ENCODE measurements at places on chromosomes 2 and 18. TPM values are rescaled to one million over a fixed set of nuclear protein-coding genes. Genes with fewer than 3 reads are reported as not detected.

DNA sequence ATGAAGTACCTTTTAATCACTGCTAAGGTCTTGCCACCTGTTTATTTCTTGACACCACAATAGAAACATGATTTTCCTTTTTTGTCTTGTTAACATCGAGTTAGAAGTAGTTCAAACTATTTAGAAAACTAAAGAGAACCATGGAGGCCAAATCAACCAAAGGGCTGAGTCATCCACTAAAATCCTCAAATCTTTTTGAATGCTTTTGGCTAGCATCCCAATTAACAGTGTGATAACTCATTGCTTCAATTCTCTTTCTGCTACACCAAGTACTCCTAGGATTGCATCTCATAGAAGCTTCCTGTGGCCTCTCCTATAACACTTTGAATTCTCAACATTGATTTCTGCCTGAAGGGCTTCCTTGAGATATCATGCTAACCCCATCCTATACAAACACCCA is 159.9 kb upstream of the MMADHC start:
- peaks cover 11% of the 10 kb centered on the region for H3K4me1 ChIP-seq
- no peaks in the 10 kb centered on the region for H3K27me3 ChIP-seq
- no peak for DNase-seq
- no peaks in the 10 kb centered on the region for H3K36me3 ChIP-seq
- H3K27ac ChIP-seq = no peak overlapping the region

DNA sequence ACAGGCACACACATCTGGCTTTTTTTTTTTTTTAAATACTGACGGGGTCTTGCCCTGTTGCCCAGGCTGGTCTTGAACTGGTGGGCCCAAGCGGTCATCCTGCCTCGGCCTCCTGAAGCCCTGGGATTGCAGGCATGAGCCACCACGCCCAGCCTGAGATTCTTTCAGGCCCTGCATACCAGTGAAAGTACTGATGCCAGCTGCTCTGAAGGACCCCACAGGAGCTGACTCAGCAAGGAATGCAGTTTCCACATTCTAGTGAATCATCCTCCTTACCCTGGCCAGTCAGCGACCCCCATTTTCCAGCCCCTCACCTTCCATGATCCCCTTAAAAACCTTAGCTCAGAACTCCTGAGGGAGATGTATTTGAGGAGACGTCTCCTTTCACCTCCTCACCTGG is 5.8 kb upstream of the DTYMK start:
- DNase-seq = no peak
- no peaks in the 10 kb centered on the region for H3K4me1 ChIP-seq

Gene PEX13
- total RNA-seq = 32.0 TPM

DNA sequence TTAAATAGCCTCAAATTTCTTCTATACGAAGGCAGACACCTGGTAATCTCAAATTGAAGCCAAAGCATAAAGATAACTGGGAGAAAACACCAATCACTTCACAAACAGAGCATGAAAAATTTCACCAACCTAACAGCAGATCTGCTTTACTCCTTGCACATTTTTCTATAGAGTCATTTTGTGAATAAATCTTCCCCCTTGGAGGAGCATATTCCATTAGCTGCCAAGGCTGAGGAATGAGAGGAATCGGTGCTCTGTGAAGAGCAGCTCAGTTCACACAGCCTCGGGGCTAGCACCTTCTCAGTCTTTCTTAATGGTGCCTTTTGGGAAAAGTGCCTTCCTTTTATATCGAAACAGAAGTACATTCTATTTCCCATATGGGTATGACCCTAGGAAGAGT is 1313.7 kb upstream of the NRXN1 start:
- no peak overlapping the region for H3K27ac ChIP-seq
- no peak for DNase-seq
- no peaks in the 10 kb centered on the region for H3K27me3 ChIP-seq
- H3K4me1 ChIP-seq = no peaks in the 10 kb centered on the region
- H3K4me3 ChIP-seq = no peak overlapping the region

- H3K4me3 ChIP-seq = no peak overlapping the region
- peaks cover 7% of the 10 kb centered on the region for H3K4me1 ChIP-seq
- DNase-seq = no peak
- H3K27me3 ChIP-seq = no peaks in the 10 kb centered on the region
These were observed 23.7 kb downstream of the CCDC88A start for GRCh38 chr2:55395724-55396605.

Gene NEU2
- total RNA-seq = not detected

Gene CYP20A1
- total RNA-seq = 14.2 TPM

- H3K36me3 ChIP-seq = no peaks in the 10 kb centered on the region
- H3K4me1 ChIP-seq = no peaks in the 10 kb centered on the region
- no peak overlapping the region for H3K4me3 ChIP-seq
- no peak for DNase-seq
- no peak overlapping the region for H3K27ac ChIP-seq
- peaks cover 32% of the 10 kb centered on the region for H3K27me3 ChIP-seq
These were observed 202.4 kb downstream of the ARL6IP6 start for GRCh38 chr2:152920846-152921245.

DNA sequence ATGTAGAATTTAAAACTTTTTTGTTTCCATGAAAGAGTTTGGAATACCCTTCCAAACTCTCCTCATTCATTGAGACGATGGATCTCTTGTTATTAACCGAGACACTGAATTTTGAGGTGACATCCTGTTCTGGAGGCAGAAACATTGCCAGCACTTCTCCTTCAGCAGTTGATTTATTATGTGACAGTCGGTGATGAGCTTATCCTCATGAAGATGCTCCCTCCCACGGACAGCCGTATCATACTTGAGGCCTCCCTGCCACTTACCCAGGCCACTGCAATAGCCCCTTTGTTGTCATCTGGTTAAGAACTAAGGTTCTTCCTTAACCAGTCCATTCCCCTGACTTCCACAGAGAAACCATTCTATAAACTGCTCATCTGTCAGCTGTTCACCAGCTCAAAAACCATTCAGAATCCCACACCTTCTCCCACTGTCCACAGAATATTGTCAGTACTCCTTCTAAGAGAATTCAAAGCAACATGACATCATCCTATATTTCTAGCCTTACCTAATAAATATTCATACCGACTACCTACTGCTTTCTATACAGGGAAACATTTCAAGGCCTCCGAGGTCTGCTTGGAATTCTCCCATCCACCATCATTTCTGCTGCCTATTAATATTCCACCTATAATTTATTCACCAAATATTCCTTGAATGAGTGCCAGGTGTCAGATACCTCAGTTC is 139.0 kb upstream of the TRIB2 start:
- no peak for DNase-seq
- H3K27me3 ChIP-seq = no peaks in the 10 kb centered on the region
- no peaks in the 10 kb centered on the region for H3K36me3 ChIP-seq
- H3K27ac ChIP-seq = no peak overlapping the region
- no peaks in the 10 kb centered on the region for H3K4me1 ChIP-seq
- no peak overlapping the region for H3K4me3 ChIP-seq

Gene KHK
- total RNA-seq = 4.2 TPM
